ENCODE measurements at places on chromosomes 4 and X.

DNA sequence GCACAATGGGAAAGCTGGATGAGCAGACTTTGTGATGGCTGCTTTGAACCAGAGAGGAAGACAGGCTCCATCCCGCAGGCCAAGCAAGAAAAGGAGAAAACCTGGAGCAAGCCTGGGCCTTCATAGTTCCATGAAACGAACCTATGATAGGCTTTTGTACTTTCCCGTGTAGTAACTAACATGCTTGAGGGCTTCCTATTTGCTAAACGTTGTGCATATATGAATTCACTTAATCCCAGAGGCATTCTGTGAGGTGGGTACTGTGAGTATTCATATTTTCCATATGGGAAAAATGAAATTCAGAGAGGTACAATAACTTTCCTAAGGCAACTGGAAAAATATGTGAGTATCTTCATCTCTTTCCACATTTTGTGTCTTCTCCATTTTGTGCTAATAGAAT is 13.6 kb upstream of the APBB2 start:
- no peak for DNase-seq

GRCh38 chr4:89586864-89587263 is 250.1 kb downstream of the SNCA start:
- DNase-seq, result no peak

- no peak for DNase-seq
Measured at GRCh38 chr4:6493658-6494304, 21.4 kb upstream of the PPP2R2C start.

- DNase-seq, result no peak
Measured at GRCh38 chr4:86181585-86181984, 178.3 kb downstream of the MAPK10 start.

- no peak for DNase-seq
Measured at GRCh38 chrX:42127563-42127962, 204.2 kb upstream of the CASK start.

- no peak for DNase-seq
Measured at GRCh38 chrX:153646620-153647373, at the start of gene DUSP9. Gene DUSP9, plus strand, starts transcription at chrX:153647203. Its CDS starts 751 bp downstream, at chrX:153647954.

DNA sequence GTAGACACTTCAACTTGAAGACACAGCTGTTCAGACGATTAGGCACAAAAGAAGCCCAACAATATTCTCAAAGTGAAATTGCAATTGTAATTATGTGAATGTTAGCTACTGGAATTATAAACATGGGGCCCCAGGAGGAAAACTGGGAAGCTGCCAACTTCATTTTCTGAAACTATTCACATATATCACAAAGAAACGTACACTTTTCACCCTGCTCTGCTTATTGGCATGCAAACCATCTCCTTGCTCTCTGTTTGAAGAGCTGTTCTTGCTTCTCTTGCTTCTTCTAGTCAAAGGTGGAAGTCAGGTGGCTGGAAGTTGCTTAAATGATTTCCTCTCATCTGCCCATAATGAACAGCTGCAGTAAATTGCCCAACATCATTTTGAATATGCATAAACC is 320.1 kb downstream of the CFAP299 start:
- DNase-seq, result no peak

DNA sequence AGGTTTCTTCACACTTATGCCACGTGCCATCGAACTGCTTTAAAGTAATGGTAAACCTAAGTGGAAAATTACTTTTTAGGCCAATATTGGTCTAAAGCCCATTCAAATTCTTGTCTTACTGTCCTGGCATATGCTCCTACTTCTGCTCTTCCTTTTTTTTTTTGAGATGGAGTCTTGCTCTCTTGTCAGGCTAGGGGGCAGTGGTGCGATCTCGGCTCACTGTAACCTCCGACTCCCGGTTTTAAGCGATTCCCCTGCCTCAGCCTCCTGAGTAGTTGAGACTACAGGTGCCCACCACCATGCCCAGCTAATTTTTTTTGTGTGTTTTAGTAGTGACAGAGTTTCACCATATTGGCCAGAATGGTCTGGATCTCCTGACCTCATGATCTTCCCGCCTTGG is 129.0 kb upstream of the TECRL start:
- DNase-seq, result no peak

GRCh38 chr4:155591738-155592143 is 74.9 kb upstream of the GUCY1A1 start:
- DNase-seq, result no peak

GRCh38 chr4:99927566-99927965 is 18.9 kb downstream of the DNAJB14 start:
- DNase-seq, result no peak

GRCh38 chrX:104913348-104913747 is 307.1 kb downstream of the TEX13A start:
- DNase-seq, result no peak

DNA sequence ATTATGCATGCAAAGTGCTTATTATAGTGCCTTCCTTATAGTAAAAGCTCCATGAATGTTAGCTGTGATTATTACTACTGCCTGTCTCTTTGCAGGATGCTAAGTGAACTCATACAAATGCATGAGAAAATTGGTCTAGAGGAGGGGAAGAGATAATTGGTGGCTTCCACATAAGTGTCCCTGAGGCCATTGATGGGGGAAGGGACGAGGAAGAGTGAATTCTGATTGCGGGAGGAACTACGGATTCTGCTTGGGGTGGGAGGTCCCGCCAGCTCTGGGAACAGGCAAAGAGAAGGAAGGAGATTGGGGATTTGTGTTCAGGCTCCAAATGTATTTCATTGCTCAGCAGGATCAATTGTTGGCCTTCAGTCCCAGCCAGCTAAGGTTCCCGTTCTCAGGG is 11.6 kb upstream of the ARHGAP36 start:
- no peak for DNase-seq

DNA sequence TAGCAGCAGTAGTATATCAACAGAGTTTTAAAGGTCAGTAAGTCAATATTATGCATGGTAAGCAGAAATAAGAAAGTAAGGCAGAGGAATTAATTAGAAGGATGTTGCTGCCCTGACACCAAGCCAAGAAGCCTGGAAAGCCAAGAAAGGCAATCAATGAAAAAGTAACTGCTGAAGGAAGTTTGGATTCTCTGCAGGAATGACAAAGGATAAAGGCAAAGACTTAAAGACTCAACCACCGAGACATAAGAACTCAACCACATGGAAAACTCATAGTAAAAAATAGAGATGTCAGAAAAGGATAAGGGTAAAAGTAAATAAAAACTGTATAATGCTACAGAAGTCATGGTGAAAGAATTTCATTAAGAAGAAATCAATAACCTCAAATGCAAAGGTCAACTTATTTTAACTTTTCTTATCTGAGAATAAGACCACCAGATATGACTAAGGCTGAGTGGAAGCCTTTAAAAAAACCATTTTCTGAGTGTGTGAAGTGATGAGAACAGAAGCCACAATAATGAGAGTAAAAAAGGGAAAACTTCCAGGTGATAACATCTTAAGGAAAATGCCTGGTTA is 55.2 kb downstream of the NEK1 start:
- no peak for DNase-seq

GRCh38 chrX:128439159-128439558 is 387.0 kb upstream of the ACTRT1 start:
- DNase-seq, result no peak

- DNase-seq, result no peak
Measured at GRCh38 chr4:15469402-15470127, at the start of gene CC2D2A. Gene CC2D2A, plus strand, starts transcription at chr4:15469882. Its CDS starts 6,051 bp downstream, at chr4:15475933.

GRCh38 chr4:81142744-81143143 is 72.3 kb downstream of the PRKG2 start:
- no peak for DNase-seq

GRCh38 chr4:53920116-53920515 is 144.3 kb downstream of the CHIC2 start:
- no peak for DNase-seq

GRCh38 chr4:4697584-4697983 is 155.7 kb upstream of the STX18 start:
- no peak for DNase-seq

All from stimulated activated CD8-positive, alpha-beta memory T cell treated with anti-CD3 and anti-CD28 coated beads, Interleukin-4, amount 100 ng/mL, for 1 hour (primary cell).